ENCODE measurements at places on chromosomes 12 and 14.

DNA sequence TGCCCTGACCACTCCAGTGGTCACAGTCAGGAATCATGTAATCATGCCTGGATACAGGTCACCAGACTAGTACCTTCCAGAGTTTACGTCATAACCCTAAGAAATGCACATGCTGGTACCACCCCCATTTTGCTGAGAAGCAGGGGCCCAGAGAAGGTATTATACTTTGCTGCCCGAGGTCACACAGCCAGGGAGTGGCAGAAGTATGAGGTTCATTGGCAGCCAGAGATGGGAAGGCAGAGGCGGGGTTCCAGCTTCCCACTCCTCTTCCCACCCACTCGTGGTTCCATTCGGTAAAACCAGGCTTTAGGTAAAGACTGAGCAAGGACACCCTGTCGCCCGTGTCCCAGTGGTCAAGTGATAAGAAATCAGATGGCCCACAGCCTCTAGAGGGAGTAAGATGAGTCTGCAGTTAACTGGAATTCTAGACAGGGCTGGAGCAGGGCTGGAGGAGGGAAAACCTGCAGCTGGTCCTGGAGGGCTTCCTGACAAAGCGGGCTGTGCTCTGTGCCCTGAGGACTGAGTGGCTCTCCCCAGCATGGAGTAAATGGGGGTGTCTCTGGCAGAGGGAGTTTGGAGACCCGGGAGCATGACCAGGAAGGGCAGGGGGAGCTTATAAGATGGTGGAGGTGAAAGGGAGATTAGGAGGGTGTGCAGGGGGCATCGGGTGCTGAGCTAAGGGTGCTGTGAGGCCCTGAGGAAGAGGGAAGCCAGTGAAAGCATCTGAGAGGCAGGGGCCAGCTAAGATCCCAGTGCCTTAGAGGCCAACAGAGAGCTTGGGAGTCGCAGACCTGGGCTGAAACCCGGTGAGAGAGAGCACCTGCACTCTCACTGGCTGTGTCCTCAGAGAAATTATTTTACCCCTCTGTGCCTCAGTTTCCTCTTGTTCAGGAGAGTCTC lies 5.7 kb downstream of the FAM222A start:
- DNase-seq = no peak

DNA sequence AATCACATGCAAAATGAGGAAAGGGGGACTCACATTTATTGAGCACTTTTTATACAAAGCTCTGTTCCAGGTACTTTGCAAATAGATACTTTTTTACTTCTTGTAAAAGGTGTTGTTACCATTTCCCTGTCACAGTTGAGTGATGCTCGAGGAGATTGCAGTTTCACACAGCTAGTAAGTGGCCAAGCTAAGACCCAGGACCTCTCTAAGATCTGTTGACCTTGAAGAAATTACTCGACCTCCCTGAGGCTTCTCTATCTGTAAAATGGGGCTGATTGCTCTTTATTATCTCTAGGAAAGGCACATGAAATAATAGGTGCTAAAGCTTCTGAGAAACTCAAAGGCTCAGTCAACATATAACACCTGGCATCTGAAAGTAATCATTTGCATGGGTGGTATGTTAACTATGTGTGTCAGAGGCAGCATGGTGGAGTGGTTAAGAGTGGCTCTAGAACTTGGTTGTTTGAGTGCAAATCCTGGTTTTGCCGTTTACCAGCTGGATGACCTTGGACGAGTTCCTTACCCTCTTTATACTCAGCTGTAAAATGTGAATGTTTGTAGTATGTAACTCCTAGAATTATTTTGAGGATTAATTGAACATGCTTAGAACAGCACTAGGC lies 41.5 kb downstream of the IFT81 start:
- DNase-seq = no peak

DNA sequence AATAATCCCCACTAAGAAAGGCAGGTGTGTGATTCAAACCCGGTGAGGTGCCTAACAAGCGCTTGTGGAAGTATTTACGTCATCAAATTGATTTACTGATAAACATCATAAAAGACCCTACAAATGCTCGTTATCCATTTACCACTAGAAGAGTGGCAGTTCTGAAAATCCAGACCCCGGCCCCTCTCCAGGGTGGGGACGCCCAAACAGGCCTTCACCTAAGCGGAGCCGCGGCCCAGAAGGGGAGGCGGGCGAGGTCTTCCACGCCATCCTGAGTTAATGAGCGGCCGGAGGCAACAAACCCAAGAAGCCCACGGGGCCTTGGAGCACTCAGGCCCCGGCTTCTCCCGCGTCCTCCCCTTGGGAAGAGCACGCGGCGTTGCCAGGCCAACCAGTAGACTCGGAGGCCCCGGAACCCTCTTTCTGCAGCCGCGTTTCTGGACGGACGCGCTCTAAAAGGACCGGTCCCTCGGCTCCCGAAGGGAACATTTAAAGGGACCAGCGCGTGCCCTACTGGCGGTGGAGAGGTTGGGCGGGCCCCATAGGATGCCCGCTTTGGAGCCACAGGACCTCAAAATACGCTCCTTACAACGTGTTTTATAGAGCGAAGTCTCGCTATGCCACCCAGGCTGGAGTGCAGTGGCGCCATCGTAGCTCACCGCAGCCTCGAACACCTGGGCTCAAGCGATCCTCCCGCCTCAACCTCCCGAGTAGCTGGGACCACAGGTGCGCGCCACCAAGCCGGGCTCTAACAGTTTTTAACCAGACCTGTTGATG lies 3.5 kb downstream of the PTPN21 start:
- DNase-seq = peak; percentile 18

- no peak for DNase-seq
Observed at GRCh38 chr14:51860825-51861499, 550 bp downstream of the GNG2 start.

- no peak for DNase-seq
Observed at GRCh38 chr12:122148657-122149056, 25.4 kb downstream of the IL31 start.

- DNase-seq = no peak
Observed at GRCh38 chr14:105168496-105168978, at the start of gene JAG2. JAG2 (minus strand) TSS chr14:105168776; CDS start chr14:105168420, 356 bp downstream.

DNA sequence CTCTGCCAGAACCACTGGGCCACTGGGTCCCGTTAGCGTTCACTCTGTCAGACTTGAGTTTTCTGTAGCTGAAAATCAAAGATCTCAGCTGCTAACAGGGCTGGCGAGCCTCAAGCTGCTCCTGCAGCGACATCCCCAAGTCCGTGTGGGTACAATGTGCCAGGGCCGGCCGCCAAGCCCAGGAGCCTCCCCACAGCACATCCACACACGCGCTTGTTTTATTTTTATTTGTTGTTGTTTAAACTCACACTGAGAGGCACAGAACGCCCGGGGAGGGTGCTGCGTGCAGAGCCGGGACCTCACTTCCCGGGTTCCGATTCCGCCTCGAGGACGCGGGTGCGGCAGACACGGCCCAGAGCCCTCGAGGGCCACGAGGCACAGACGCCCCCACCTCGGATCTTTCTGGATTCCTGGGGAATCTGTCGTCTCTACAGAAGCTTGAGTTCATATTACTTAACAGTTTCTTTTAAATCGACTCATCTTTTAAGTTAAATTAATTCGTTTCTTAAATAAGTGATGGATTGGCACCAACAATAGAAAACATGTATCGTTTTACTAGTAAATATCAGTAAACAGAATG lies 9.3 kb downstream of the GALNT9 start:
- no peak for DNase-seq

- no peak for DNase-seq
Observed at GRCh38 chr12:126608607-126609175, 1543.5 kb downstream of the AACS start.

DNA sequence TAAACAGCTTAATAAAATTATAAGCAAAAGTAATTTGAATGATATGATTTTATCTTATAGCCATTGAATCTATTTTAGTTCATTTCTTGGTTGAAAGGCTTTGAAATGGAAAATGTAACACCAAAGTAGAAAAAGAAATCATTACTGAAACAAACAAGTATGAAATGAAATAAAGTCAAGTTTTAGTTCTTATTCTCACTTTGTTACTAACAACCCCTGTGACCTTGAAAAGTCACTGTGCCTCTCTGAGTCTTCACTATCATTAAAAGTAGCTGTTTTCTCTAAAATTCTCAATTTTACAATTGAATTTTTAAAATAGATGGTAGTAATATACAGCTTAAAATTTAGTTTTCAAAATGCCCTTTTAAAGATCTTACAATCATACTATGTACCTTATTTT lies 32.4 kb upstream of the SLC17A8 start:
- DNase-seq = no peak

GRCh38 chr14:20998674-20999366 lies at the start of gene SLC39A2:
SLC39A2 (plus strand) TSS chr14:20999293; CDS start chr14:20999447, 154 bp downstream.
- DNase-seq = no peak

- no peak for DNase-seq
Observed at GRCh38 chr12:51484119-51484518, 59.5 kb downstream of the SLC4A8 start.

GRCh38 chr12:87720967-87721366 lies 308.2 kb downstream of the C12orf50 start:
- no peak for DNase-seq

DNA sequence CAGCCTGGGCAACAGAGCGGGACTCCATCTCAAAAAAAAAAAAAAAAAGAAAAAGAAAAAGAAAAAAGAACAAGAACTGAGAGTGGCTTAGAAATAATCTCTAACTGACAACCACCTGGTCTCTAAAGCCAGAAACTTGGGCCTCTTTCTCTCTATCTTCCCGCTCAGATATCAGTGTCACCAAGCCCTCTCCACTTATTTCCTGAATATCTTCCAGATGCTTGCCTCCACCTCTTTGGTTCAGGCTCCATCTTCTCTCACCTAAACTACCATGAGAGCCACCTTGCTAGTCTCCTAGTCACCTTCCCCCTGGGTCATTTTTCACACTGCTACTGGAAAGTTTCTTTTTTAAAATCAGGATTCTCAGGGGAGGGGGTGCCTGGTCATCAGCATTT lies 1.8 kb upstream of the TM9SF1 start:
- no peak for DNase-seq

- DNase-seq = no peak
Observed at GRCh38 chr14:68695856-68696255, 97.0 kb downstream of the ZFP36L1 start.

DNA sequence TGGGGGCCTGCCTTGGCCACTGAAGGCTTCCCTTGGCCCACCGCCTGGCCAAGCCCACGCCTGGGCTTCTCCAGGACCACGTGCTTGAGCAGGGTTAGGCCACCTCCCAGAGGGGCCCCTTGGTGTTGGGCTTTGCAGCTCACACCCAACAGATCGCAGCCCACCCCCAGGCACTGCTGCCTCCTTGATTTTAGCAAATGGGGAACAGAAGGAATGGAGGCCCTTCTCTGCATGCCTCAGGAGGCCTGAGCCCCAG lies 23.3 kb downstream of the RAB35 start:
- DNase-seq = no peak

- no peak for DNase-seq
Observed at GRCh38 chr14:100544506-100545141, 42.6 kb downstream of the BEGAIN start.

GRCh38 chr12:115543269-115543668 lies 734.2 kb downstream of the MED13L start:
- DNase-seq = no peak

GRCh38 chr14:100818221-100818699 lies 7.7 kb upstream of the MEG3 start:
- DNase-seq = no peak

- no peak for DNase-seq
Observed at GRCh38 chr12:98653866-98654493, 8.9 kb downstream of the APAF1 start.

DNA sequence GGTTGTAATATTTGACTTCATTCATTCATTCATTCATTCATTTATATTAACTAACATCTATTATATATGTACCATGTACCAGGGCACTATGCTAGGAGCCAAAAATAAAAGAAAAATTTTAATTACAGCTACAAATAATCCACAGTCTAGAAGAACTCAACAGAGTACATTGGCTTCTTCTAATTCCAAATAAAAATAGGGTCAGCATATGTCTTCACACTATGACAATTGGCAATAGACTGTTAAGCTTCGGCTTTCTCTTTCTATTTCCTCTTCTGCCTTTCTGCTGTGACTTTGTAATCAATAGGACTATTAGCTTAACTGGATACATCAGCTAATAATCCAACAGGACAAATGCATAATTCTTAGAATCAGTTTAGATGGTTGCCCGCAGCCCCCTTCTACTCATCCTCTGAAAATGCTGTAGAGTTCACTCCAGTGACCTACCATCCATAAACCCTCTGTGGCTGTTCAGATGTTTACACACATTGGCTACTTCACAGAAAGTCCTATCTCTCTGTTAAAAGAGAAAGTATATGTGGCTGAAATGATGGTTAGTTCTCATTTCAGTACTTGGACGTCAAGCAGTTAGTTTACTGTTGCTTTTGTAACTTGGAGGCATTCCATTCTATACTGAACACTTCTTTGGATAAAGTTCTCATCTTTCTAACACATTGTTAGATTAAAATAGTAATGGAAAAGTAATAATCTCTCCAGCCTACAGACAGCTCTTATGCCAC lies 445.5 kb upstream of the GARIN6 start:
- DNase-seq = no peak

- DNase-seq = no peak
Observed at GRCh38 chr12:64194333-64195149, 27.6 kb downstream of the KICS2 start.

- DNase-seq = no peak
Observed at GRCh38 chr12:131672941-131673887, 37.7 kb upstream of the SFSWAP start.

GRCh38 chr12:20350495-20350894 lies 17.8 kb upstream of the PDE3A start:
- no peak for DNase-seq

DNA sequence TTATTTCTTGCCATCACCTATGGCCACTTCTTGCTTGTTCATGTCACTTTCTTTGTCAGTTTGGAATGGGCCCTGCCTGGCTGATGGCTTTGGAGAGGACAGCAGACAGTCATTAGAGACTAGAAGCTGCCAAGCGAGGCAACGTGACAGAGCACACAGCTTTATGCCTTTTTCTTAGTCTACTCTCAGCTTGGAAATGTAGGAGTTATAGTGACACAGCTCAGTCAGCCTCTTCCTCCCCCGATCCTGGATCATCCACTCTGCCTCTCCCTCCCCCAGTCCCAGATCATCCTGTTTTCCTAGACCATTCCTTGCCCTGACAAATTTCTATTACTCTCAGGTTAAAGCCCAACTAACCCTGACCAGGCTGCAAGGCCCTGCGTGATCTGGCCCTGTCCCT lies 26.6 kb downstream of the ETV6 start:
- DNase-seq = no peak

DNA sequence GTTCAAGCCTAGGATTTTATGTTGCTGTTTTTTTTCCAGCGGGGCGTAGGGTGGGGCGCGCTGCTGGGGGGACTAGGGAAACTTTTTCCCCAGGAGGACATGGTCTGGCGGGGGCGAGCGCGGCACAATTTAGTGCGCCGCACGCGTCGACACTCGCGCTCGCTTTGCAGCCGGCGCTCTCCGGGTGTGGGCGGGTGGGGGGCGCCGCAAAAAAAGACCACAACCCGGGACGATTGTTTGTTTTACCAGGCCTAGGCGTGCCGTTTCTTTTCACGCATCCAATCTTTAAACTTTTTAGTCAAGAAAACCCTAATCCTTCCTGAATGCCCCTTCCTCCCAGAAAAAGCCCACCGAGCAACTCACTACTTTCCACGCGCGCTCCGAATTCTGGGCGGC lies 865 bp upstream of the ZFP36L1 start:
- DNase-seq = peak; percentile 46

GRCh38 chr12:67981287-67982162 lies 7.7 kb upstream of the IFNG-AS1 start:
- no peak for DNase-seq

GRCh38 chr12:2616763-2617162 lies 178.0 kb upstream of the FKBP4 start:
- no peak for DNase-seq

GRCh38 chr12:82635263-82635662 lies 51.4 kb upstream of the TMTC2 start:
- no peak for DNase-seq

Measured in stimulated activated CD8-positive, alpha-beta memory T cell treated with anti-CD3 and anti-CD28 coated beads, Interleukin-4, amount 100 ng/mL, for 4 hours (primary cell).